ENCODE measurements at places on chromosomes 7 and 10.

GRCh38 chr7:75729851-75730274, 8.9 kb downstream of the HIP1 start:
- no peak overlapping the region for H3K4me3 ChIP-seq
- DNase-seq: no peak
- peaks cover 29% of the 10 kb centered on the region for H3K4me1 ChIP-seq
- peak overlapping the region; percentile 4 for H3K27ac ChIP-seq
- no peaks in the 10 kb centered on the region for H3K27me3 ChIP-seq

- H3K27me3 ChIP-seq: peaks cover 3% of the 10 kb centered on the region
- H3K4me3 ChIP-seq: no peak overlapping the region
- no peaks in the 10 kb centered on the region for H3K36me3 ChIP-seq
- DNase-seq: peak; percentile 64
- peaks cover 20% of the 10 kb centered on the region for H3K4me1 ChIP-seq
- H3K27ac ChIP-seq: no peak overlapping the region
These were observed 15.1 kb upstream of the CRYGN start for GRCh38 chr7:151454932-151455530.

DNA sequence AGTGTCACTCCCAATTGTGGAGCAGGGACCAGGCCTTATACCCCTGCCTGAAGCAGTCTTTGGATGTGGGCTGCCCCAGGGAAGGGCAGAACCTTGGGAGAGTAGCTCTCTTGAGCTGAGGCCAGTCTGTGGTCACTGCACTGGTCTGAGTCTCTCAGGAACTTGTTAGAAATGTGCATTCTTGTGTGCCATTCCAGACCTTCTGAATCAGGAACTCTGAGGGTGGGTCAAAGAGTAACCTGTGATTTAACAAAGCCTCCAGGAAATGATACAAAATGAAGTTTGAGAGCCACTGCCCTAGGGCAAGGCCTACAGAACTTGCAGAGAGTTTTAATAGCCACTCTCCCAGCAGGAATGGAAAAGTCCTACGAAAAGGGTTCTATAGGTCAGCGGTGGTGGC, 68.1 kb downstream of the LYZL1 start:
- DNase-seq: no peak
- no peaks in the 10 kb centered on the region for H3K36me3 ChIP-seq
- no peak overlapping the region for H3K4me3 ChIP-seq
- no peaks in the 10 kb centered on the region for H3K27me3 ChIP-seq

- DNase-seq: no peak
- no peak overlapping the region for H3K4me3 ChIP-seq
- no peaks in the 10 kb centered on the region for H3K4me1 ChIP-seq
These were observed 58.9 kb downstream of the SH2D4B start for GRCh38 chr10:80596391-80597257.

DNA sequence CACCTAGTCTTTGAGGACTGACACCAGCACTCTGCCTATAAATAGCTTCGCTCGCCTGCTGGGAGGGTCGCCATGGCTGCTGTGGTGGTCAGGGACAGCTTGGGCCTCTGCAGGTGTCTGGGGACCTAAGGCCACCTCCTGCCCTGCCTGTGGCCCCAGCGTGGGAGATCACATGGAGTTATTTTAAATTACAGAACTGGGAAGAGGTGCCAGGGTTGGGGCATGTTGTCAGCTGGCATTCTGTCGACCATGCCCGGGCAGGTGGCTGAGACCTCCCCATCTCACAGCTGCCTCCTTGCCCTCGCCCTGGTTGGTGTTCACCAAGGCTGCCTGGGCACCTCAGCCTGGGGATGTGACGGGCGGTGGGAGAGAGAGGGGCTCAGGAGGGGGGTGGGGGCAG, 18.1 kb downstream of the SHH start:
- H3K36me3 ChIP-seq: no peaks in the 10 kb centered on the region
- DNase-seq: no peak
- peaks cover 18% of the 10 kb centered on the region for H3K27me3 ChIP-seq

DNA sequence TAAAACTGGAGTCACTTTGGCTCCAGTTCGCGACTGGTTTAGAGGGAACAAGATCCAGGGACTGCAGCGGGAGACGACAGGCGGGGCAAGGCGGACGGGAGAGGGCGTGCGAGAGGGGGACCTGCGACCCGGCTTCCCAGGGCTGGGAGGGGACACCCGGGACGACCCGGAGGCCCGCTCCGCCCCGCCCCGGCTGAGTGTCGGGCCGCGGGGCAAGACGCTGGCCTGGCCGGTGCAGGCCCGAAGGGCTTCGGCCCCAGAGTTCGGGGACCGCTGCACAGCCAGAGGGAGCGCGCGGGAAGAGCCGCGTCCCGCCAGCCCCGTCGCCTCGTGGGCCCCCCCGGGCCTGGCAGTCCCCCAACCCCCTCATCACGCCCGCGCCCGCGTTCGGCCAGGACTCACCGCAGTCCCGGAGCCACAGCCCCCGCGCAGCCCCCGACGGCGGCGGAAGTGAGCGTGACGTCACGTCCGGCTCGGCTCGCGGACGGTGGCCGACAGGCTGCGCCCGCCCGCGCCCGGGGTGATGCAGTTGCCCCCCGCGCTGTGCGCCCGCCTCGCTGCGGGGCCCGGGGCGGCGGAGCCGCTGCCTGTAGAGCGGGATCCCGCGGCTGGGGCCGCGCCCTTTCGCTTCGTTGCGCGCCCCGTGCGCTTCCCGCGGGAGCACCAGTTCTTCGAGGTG, at the start of the genes TUBGCP2 and ZNF511:
TUBGCP2 (minus strand) TSS at position 452 of the 679 bp plus-strand sequence. CDS start 5,931 bp downstream, outside the sequence.
ZNF511 (plus strand) TSS at position 494 of the 679 bp plus-strand sequence; CDS start at position 524, 30 bp downstream.
- H3K27me3 ChIP-seq: peaks cover 5% of the 10 kb centered on the region
- peaks cover 7% of the 10 kb centered on the region for H3K36me3 ChIP-seq
- H3K4me3 ChIP-seq: peak within 1 kb of the TSS; percentile 100
- peak; percentile 92 for DNase-seq

GRCh38 chr7:137937202-137937560, 64.7 kb downstream of the CREB3L2 start:
- H3K4me3 ChIP-seq: no peak overlapping the region
- no peak overlapping the region for H3K27ac ChIP-seq
- no peak for DNase-seq
- H3K27me3 ChIP-seq: no peaks in the 10 kb centered on the region

- no peaks in the 10 kb centered on the region for H3K36me3 ChIP-seq
- H3K27me3 ChIP-seq: no peaks in the 10 kb centered on the region
- DNase-seq: no peak
- peak overlapping the region; percentile 73 for H3K4me3 ChIP-seq
- H3K4me1 ChIP-seq: peaks cover 78% of the 10 kb centered on the region
- H3K27ac ChIP-seq: peak overlapping the region; percentile 76
These were observed 30.9 kb downstream of the TRIM8 start for GRCh38 chr10:102675011-102675665.

GRCh38 chr7:159031135-159031701, 113.4 kb downstream of the VIPR2 start:
- H3K4me1 ChIP-seq: peaks cover 15% of the 10 kb centered on the region
- H3K27ac ChIP-seq: no peak overlapping the region
- no peaks in the 10 kb centered on the region for H3K36me3 ChIP-seq
- DNase-seq: peak; percentile 68
- peaks cover 7% of the 10 kb centered on the region for H3K27me3 ChIP-seq

DNA sequence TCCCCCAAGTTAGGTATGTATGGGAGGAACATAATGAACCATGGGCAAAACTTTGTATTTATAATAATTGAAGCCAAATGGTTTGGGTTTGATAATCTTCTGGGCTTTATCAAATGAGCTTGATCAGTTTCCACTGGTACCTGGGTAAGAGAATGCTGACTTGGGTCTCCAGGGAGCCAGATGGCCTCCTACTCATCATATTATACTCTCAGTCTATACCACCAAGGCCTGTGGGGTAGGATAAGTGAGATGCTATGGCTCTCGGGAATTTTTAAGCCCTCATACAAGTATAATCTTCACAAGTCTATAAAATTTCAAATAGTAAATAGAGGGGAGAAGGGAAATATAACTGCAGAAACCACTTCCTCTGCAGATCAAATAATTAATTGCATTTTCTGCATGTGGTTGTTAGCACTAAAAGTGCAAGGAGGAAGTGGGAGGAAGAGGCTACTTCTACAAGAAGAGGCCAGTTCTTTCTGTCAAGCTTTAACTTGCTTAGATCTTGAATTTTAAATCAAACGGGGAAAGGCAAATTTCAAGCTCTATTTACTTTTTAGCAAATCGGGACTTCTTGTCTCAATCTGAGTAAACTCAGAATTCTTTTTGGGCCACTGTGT, 349.0 kb downstream of the SORCS1 start:
- H3K27ac ChIP-seq: no peak overlapping the region
- peaks cover 32% of the 10 kb centered on the region for H3K4me1 ChIP-seq
- H3K4me3 ChIP-seq: no peak overlapping the region
- no peaks in the 10 kb centered on the region for H3K27me3 ChIP-seq

- peaks cover 10% of the 10 kb centered on the region for H3K36me3 ChIP-seq
- H3K4me1 ChIP-seq: peaks cover 9% of the 10 kb centered on the region
- no peaks in the 10 kb centered on the region for H3K27me3 ChIP-seq
- H3K4me3 ChIP-seq: no peak overlapping the region
- no peak overlapping the region for H3K27ac ChIP-seq
- no peak for DNase-seq
These were observed 246.7 kb downstream of the CAMK1D start for GRCh38 chr10:12595936-12596576.

DNA sequence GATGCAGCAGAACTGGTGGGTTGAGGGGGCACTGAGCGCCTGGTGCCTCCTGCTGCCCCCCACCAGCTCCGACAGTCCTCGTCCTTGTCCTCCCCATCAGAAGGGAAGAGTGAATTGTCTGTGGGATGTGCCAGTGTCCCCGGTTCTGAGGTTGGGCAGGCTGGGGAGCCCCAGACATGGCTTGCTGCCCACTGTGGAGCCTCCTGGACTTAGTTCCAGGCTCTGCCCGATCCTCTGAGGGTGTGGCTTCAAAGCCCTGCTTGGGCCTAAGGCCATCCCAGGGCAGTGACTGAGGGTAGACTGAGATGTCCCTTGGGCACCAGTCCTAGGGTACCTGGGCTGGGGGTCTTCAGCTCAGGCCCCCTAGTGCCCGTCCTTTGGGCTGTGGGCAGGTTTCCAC, 168.8 kb downstream of the RNF216 start:
- no peak for DNase-seq
- H3K36me3 ChIP-seq: no peaks in the 10 kb centered on the region
- no peaks in the 10 kb centered on the region for H3K27me3 ChIP-seq
- H3K27ac ChIP-seq: no peak overlapping the region

GRCh38 chr7:74173074-74173473, 1.1 kb upstream of the EIF4H start:
- H3K27me3 ChIP-seq: no peaks in the 10 kb centered on the region
- peak overlapping the region; percentile 93 for H3K27ac ChIP-seq

- H3K36me3 ChIP-seq: no peaks in the 10 kb centered on the region
- peaks cover 27% of the 10 kb centered on the region for H3K4me1 ChIP-seq
These were observed 4.2 kb upstream of the TMEM139 start for GRCh38 chr7:143280566-143280965.

GRCh38 chr7:54292171-54292925, 249.8 kb upstream of the VSTM2A start:
- no peaks in the 10 kb centered on the region for H3K4me1 ChIP-seq
- no peak overlapping the region for H3K27ac ChIP-seq
- no peak for DNase-seq
- H3K27me3 ChIP-seq: no peaks in the 10 kb centered on the region

DNA sequence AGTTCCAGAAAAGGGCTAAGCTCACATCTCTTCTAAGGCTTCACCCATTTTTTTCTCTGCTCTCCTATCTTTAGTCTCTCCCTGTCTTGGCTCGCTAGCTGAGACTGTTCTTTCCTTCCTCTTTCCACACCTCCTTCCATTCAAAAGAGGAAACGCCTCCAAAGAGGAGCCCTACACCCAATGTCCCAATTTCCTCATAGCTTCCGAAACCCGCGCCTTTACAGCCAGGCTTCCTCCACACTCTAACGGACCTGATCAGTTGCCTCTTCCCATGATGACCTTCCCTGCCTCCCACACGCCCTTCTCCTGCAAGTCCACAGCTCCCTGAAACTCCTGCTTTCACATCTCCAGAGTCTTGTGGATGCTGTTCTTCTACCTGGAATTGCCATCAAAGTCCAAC, 71.7 kb downstream of the COBL start:
- no peaks in the 10 kb centered on the region for H3K27me3 ChIP-seq
- H3K4me1 ChIP-seq: no peaks in the 10 kb centered on the region
- H3K4me3 ChIP-seq: no peak overlapping the region
- no peaks in the 10 kb centered on the region for H3K36me3 ChIP-seq
- H3K27ac ChIP-seq: no peak overlapping the region
- DNase-seq: no peak

DNA sequence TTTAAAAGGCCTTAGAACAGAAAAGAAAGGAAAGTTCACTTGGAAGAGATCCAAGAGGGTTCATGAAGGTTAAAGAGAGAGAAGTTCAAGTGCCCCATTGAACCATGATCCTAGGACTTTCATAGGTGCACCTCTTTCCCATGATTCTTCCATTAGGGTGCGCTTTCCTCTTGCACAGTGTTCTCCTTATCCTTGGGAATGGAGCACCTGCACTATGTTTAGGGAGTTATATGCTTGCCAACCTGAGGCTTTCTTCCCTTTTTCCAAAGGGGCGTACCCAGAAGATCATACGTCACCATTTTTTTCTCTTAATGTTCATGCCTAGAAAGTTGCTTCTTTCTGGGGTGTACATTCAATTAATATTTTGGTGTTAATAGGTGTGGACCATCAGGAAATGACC, 908.0 kb upstream of the SORCS1 start:
- no peak for DNase-seq
- no peaks in the 10 kb centered on the region for H3K36me3 ChIP-seq
- H3K27ac ChIP-seq: no peak overlapping the region
- no peak overlapping the region for H3K4me3 ChIP-seq

DNA sequence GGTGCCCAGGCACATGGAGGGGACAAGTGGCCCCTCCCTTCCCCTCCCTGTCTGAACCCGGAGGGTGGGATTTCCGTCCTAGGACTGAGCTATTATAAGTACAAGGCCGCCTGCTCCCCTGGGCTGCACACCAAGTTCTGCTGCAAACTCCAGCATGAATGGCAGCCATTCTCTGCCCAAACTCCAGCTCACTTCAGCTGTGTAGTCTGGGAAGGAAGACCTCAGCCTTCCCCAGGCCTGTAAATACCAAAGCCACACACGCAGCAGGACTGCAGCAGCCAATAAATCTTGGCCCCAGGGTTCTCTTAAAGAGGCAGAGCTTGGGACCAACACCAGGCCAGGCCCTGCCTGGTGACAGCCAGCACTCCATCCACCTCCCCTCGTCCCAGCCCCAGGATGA, 291.3 kb upstream of the ZMIZ1 start:
- no peak overlapping the region for H3K4me3 ChIP-seq
- no peak for DNase-seq
- H3K36me3 ChIP-seq: no peaks in the 10 kb centered on the region
- H3K4me1 ChIP-seq: peaks cover 45% of the 10 kb centered on the region
- no peaks in the 10 kb centered on the region for H3K27me3 ChIP-seq

- no peaks in the 10 kb centered on the region for H3K27me3 ChIP-seq
- H3K27ac ChIP-seq: no peak overlapping the region
- DNase-seq: no peak
- no peak overlapping the region for H3K4me3 ChIP-seq
These were observed 27.6 kb downstream of the ABCC2 start for GRCh38 chr10:99809931-99810615.

DNA sequence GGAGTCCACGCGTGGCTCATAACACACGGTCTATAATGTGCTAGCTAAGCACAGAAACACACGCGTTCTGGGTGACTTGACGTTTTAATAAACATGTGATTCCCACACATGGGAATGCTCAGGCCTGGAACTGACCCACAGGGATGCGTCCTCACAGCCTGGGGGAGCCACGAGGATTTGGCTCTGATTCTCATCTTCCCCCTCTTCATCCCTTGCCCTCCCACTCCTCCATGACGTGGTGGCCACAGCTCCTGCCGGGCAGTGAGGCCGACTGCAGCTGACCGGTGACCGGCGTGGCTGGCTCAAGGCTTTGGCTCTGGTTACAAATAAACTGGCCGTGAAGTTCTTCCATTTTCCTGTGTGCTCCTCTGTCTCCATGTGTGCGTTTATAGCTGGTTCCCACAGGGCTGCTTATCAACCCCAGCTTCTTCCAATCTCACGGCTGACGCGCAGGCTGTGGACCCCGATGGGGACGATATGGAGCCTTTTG, 40.9 kb upstream of the KLF6 start:
- H3K36me3 ChIP-seq: no peaks in the 10 kb centered on the region
- H3K27ac ChIP-seq: peak overlapping the region; percentile 84
- H3K4me3 ChIP-seq: no peak overlapping the region

Measured in type B pancreatic cell (in vitro differentiated cells).